Activated naive CD4-positive, alpha-beta T cell (primary cell): ENCODE measurements at places on chromosomes 6 and 20.

DNA sequence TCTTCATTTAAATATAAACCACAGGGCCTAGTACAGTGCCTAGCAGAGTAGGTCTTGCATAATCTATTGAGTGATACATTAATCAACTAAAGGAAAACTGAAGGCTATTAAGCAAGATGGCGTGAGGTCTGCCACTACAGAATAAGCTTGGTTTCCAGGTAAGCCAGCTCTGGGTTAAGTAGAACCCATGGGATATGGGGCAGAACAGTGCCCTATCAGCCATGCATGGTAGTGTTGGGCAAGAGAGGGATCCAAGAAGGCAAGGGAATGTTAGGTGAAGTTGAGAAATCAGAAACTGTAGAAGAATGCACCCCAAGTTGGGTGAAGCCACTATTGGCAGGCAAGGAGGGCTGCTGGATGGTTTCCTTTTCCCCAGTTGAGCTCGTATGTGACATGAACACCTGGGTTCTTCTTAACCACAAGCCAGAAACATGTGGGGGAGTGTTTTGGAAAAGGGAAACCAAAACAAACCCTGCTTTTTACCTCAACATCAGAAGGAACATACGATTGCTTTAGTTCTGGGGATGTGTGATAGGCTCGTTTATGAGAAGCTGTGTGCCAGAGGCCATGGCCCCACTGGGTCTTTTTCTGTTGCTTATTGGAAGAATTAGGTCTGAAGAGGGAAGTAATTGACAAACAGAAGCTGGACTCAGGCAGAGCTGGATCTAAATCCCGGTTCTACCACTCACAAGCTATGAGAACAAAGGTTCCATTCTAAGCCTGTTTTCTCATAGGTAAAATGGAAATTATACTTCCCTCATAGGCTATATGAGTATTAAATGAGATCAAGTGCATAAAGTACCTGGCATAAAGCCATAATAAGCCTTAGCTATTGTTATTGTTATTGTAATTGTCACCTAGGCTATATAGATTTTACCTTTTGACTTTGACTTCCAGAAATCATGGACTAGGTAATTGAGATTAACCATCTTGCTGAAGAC lies 33.5 kb downstream of the NEDD9 start:
- no peak for DNase-seq

DNA sequence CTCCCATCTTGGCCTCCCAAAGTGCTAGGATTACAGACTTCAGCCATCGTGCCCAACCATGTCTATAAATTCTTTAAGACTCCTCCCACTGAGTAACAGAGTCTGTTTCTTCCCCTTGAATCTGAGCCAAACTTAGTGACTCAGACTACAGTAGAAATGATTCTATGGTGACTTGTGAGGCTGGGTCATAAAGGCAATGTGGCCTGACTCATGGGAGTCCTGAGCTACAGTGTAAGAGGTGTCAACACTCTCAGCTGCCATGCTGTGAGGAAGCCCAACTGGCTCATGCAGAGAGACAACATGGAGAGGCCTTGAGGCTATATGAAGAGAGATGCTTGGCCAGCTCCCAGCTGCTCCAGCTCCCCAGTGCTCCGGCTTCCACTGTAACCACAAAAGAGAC lies 5.2 kb upstream of the NRSN2 start:
- no peak for DNase-seq

DNA sequence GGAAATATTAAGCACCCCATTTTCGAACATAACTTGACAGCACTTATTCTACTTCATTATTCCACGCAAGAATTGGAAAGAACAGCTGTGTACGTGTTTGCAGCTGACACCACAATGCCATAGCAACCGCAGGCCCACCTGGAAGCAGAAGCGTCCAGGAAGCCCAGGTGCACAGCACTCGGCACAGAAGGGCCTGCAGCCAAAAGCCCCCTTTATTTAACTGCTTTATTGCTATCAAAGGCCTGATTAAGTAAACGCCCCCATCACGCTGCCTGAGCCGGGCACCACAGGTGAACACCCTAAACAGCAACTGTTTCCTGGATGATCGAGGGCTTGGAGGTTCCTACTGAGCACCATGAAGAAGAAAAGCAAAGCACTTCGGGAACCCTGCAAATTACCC lies 6.3 kb downstream of the TAF4 start:
- no peak for DNase-seq

DNA sequence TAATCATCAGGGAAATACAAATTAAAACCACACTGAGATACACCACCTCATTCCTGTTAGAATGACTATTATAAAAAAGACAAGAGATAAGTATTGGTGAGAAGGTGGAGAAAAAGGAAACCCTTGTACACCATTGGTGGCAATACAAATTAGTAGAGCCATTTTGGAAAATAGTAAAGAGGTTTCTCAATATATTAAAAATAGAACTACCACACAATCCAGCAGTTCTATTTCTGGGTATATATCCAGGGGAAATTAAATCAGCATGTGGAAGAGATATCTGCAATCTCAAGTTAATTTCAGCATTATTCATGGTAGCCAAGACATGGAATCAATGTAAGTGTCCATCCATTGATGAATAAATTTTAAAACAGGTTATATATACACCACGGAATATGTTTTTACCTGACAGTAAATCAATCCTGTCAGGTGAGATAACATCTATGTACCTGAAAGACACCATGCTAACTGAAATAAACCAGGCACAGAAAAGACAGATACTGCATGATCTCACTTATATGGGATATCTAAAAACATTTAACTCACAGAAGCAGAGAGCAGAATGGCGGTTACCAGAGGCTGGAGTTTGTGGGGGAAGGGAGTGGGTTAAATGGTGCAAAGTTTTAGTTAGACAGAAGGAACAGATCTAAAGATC lies 64.1 kb downstream of the SHPRH start:
- no peak for DNase-seq

DNA sequence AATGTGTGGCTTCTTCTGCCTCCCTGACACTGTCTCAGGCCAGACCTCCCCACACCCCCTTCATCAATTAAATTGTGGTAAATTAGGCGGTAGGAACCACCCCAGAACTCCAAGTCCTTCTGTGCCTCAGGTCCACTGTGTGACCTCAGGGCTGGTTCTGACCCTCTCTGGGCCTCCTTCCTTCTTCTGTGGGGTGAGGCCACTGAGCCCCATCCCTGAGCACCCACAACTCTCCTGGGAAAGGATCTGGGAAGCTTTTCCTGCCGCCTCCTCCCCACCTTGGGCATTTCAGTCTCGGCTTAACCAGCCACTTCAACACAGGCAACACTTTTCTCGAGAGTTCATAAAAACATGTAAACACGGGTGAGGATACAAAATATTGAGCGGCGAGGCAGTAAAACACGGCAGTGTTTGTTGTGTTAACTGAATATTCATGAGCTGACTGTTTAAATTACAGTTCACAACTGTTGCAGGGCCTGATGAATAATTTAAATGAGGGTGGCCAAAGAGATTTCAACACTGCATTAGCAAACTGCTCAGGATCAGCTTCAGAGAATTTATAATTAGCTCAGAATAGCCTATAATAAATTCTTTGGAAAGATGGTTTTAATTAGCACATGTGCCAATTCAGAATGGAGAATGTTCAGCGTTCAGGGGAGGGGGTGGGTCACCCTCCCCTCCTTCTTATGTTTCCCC lies 112.1 kb downstream of the TOX2 start:
- no peak for DNase-seq

DNA sequence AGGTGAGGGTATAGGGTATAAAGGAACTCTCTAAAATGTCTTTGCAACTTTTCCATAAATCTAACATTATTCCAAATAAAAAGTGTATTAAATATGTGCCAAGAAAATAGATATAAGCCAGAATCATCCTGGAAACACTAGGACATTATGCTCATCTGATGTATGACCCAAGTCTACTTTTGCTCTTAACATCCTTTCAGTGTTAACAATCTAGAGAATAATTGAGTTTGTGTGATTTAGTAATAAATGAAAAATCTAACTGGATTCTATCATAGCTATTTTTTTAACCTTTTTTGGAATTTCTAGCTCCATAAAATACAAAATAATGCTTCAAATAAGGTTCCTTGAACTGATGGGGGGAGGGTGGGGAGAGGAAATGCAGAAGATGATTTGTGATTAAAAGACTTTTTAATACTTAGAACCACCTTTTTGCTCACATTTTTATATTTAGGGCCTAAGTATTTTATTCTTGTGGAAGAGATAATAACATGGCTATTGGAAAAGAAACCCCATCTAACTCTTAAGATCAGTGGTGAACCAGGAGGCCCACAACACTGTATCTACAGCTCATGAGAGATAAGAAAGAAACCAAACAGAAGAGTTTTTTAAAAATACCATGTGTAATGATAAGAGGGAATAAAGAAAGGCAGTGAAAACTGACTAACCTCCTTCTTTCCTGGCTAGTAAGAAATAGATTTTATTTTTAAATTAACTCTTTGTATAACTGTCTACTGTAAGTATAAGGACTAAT lies 68.5 kb downstream of the PDSS2 start:
- no peak for DNase-seq

DNA sequence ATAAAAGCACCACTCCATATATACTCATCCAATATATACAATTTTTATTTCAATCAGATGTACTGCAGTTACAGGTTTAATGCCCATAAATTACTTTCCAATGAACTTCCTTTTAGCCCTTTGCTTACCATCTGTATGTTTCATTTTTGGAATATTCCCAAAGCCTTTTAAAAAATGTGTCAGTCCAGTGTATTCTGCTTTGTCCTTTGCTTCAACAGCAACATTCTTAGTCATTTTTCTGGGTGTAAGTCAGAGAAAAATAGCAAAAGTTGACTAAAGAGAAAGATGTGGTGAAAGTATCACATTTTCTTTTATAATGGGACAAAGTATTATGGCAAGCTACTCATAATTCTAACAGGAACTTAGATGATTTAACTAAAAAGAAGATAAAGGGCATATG lies 15.2 kb downstream of the DSE start:
- no peak for DNase-seq

- DNase-seq: no peak
Measured at GRCh38 chr20:15902493-15902892, 670.8 kb downstream of the KIF16B start.

DNA sequence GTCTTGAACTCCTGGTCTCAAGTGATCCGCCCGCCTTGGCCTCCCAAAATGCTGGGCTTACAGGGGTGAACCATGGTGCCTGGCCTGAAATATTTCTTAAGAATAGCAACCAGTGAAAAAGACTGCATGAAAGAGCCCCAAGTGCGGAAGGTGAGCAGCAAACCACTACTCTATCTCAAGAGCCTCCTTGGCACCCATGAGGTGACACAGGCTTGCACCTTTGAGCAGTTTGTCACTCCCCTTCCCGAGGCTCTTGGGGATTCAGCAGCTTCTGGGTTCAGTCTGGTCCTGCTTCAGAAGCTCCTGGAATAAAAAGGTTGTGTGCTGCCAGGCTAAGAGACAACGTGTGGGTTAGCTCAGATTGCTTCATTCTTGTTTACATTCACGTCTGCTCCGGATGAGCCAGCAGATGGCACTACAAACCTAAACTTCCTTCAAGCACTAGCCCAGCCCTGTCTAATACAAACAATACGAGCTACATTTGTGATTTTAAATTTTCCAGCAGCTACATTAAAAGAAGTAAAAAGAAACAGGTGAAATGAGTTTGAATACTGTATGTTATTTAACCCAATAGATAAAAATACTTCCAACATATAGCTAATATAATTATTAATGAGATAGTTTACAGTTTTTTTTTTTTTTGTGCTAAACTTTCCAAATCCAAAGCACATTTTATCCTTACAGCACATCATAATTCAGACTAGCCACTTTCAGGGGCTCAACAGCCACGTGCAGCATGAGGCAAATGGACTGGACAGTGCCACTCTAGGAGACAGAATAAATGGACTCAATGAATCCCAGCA lies 46.2 kb downstream of the GJA10 start:
- no peak for DNase-seq

DNA sequence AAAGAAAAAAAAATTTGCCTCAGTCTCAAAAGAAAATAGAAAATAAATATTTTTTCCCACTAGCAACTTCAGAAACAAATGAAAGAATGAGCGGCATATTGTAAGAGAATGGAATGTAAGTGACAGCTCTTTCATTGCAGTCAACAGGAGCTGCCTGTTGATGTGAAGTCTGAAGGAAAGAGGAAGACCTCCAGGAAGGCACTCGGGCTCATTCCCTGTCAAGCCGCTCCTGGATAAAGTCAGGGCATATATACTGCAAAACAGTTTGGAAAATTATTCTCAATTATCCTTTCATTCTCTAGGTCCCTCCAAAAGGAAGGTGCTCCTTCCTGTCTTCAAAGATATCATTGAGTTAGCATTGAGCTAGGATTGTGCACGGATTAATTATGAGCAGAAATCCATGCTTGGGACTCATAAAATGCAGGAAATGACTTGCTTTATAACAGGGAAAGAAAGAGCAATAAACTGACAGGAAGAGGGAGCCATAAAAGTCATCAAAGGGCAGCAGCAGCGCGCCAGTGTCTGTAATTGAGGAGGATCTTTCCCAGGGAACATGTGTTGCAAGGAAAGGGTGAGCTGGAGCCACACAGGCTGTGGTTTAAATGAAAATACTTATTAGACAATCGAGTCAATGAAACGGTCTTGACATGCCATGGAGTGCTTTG lies 218.2 kb downstream of the C6orf118 start:
- DNase-seq: no peak

GRCh38 chr6:1226277-1227099 lies 85.4 kb upstream of the FOXQ1 start:
- no peak for DNase-seq

DNA sequence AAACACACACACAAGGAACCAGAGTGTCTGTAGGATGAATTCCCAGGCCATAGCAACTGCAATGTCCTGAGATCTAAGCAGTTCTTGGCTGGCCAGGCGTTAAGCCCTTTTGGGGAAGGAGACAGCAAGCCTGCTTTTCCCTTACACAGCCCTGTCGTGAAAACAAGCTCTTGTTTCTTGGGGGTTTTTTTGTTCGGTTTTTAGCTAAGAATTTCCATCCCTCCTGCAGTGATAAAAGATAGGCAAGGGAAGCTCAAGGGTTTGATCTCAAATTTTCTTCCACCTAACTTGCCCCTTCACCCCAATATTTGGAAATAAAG lies 1.5 kb downstream of the TNFRSF21 start:
- DNase-seq: no peak

DNA sequence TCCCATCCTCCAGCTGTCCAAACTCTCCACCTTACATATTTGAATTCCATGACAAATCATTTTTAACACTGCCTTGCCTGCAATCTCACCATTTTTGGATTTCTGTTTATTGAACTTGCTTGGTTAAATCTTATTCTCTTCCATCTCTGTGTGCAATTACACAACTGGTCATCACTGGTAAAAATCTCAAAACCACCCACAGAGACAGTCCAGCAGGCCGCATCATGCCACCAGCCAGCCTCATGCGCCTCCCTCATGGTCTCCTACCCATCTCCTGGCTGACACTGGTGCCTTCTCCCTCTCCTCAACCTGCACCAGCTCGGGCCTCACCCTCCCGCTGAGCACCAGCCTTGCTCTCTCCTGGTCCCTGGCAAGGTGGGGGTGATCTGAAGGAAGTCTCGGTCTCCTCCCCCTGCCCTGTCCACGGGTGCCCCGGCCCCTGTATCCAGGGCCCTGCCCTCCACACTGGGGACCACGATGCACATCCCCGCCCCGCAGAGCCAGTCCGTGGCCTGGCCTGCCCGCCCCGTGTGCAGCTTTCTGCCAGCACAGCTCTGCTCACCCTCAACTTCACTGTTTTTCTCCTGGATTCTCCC lies 92.0 kb downstream of the THBS2 start:
- no peak for DNase-seq
